ENCODE measurements at places on chromosomes 3 and 15. TPM values are rescaled to one million over a fixed set of nuclear protein-coding genes. Genes with fewer than 3 reads are reported as not detected.
A peak's percentile ranks its signal among the peaks of the same experiment; 100 is the strongest.

GRCh38 chr15:37733628-37734027, 200.8 kb upstream of the TMCO5A start:
- no peak overlapping the region for H3K27ac ChIP-seq
- H3K36me3 ChIP-seq, result no peaks in the 10 kb centered on the region
- H3K4me3 ChIP-seq, result no peak overlapping the region
- H3K4me1 ChIP-seq, result no peaks in the 10 kb centered on the region

DNA sequence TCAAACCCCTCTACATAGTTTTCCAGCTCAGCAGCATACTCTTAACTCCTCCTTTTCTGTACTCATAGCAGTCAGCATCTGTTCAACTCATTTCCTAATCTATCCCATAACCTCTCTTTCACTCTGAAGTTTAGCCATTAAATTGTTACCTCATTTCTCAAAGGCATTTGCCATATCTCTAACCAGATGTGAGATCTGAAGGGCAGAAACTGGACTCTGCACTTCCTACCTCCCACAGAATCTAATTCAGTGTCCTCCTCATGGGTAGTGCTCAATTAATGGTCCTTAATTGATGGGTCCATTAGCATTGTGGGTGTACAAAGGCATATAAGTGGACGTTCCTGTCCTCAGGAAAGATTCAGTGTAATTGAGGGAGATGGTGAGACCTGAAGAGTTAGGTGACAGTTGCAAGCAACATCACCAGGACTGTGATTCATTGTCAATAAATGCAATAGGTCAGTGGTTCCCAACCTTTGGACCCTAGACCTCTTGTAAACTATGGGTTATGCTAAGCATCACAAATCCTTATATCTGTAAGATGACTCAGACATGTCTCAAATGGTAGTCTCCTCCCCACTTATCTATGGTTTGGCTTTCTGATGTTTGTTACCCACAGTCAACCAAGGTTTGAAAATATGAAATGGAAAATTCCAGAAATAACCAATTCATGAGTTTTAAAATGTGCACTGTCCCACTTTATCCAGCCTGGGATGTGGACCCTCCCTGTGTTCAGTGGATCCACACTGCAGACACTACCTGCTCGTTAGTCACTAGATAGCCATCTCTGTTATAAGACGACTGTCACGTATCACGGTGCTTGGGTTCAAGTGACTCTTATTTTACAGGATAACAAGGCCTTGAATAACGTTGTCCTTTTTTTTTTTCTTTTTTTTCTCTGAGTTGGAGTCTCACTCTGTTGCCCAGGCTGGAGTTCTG, 25.0 kb upstream of the UACA start:
- H3K27me3 ChIP-seq, result no peaks in the 10 kb centered on the region
- H3K36me3 ChIP-seq, result no peaks in the 10 kb centered on the region
- no peak overlapping the region for H3K27ac ChIP-seq
- no peak overlapping the region for H3K4me3 ChIP-seq

- DNase-seq, result peak; percentile 67
- no peak overlapping the region for H3K4me3 ChIP-seq
- no peak overlapping the region for H3K27ac ChIP-seq
- no peaks in the 10 kb centered on the region for H3K4me1 ChIP-seq
Measured at GRCh38 chr15:63288778-63289378, 11.5 kb downstream of the APH1B start.

DNA sequence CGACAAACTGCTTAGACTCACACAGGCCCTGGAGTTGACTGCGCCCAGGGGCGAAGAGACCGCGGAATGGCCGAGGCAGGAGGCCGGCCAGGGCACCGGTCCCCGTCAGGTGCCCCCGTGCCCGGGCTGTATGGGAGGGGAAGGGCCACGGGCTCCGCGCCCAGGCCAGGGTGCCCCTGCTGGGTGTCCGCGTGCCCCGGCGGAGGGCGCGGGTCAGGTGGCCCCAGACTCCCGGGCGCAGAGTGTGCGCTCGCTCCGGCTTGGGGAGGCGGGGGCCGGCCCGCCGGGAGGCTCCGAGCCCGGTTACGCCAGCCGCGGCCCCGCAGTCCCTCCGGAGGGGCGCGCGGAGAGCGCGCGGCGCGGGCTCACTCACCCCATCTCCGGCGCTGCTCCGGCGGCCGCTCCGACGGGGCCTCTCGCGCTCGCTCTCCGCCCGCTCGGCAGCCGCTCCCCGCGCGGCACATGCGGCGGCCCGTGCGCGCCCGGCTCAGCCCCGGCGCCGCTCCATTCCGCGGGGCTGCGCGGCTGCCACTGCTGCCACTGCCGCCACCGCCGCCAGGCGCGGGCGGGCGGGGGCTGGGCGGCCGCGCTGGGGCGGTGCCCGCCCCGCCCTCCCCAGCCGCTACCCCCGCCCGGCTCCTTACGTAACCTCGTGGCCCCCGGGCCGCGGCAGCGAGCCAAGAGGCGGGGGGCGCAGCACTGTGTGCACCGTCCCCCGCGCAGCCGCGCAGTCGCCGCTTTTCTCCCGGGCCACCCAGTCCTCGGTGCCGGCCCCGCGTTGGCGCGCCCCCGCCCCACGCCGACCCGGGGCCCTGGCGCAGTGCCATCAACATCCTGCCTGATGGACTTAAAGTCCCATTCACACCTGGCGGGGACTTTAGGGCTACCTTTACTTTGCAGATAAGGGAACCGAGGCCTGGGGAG, at the start of gene HOMER2:
Gene HOMER2 (minus strand): TSS at position 563 of the 924 bp plus-strand sequence. CDS start 185 bp downstream, at position 378.
- no peaks in the 10 kb centered on the region for H3K27me3 ChIP-seq
- no peaks in the 10 kb centered on the region for H3K4me1 ChIP-seq
- H3K36me3 ChIP-seq, result no peaks in the 10 kb centered on the region
- no peak for DNase-seq

DNA sequence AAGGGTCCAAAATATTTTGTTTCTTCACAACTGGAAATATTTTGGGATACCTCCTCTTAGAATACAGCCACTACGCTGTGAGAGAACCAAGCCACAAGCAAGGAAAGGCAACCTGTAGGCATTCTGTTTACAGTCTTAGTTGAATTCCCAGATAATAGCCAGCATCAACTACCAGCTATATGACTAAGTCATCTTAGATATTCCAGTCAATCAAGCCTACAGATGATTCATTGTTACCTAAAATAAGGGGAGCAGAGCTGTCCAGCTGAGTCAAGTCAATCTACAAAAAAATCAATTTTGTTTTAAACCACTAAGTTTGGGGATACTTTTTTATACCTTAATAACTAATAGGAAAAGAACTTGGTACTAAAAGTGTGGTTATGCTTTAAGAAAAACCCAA, 526.4 kb upstream of the DPPA4 start:
- no peak for DNase-seq
- no peaks in the 10 kb centered on the region for H3K27me3 ChIP-seq
- H3K36me3 ChIP-seq, result no peaks in the 10 kb centered on the region
- H3K4me3 ChIP-seq, result no peak overlapping the region
- no peaks in the 10 kb centered on the region for H3K4me1 ChIP-seq

GRCh38 chr3:152319831-152320617, 51.3 kb downstream of the MBNL1 start:
- no peak overlapping the region for H3K4me3 ChIP-seq
- no peak overlapping the region for H3K27ac ChIP-seq
- DNase-seq, result no peak
- peaks cover 20% of the 10 kb centered on the region for H3K36me3 ChIP-seq
- no peaks in the 10 kb centered on the region for H3K27me3 ChIP-seq

DNA sequence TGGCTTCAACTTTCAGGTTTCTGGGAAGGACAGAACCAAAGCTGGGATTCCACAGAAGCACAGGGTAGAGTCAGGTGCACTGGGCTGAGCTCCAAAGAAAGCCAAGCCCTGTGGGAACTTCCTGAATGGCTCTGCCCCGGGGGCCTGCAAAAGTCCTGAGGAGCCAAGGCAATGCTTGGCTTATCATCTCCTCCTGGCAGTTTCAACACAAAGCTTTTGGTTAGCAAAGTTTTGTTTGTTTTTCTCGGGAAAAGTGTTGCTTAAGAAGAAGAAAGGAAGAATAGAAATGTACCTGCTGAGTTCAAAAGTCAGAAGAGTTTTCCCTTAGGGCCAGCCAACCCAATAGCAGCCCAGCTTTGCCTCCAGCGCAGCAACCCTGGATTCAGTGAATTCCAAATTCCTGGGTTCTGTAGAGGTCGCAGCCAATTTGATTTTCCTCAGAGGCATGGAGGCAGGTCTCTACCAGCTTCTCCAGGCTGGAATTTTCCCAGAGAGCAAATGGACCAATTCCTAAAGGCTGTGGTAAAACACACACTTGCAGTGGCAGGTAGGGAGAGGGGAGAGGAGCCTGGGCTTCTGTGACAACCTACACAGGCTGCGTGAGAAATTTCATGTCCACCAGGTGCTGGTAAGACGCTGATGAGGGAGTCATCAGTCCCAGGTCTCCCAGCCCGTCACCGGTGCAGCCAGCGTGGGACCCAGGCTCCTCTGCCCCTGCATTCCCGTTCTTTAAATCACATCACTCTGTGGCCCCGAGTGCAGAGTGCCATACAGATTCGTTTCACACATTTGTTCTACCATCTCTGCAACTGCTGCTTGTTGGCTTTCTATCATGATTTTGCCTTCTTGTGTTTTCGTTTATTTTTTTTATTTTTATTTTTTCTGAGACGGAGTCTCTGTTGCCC, 54.3 kb upstream of the SNRPA1 start:
- H3K27me3 ChIP-seq, result no peaks in the 10 kb centered on the region
- peak overlapping the region; percentile 66 for H3K27ac ChIP-seq
- peaks cover 28% of the 10 kb centered on the region for H3K4me1 ChIP-seq
- H3K4me3 ChIP-seq, result peak overlapping the region; percentile 35
- peaks cover 12% of the 10 kb centered on the region for H3K36me3 ChIP-seq

Gene SLC38A3
- not detected for total RNA-seq

DNA sequence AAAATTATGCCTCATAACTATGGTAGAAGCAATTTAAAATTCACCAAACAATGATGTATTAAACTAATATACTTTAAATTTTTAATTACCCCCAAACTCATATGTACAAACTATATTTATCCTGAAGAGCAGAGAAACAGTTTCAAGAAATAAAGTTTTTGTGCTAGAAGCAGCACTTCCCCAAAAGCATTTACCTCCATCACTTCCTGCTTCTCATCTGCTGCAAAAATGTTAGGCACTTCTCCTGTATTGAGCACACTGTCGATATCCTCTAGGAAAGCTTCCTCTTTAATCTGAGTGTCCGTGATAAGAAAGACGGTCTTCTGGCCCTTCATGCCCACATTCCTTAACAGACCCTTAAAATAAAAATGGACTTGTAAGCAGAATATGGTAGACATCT, 101.5 kb upstream of the ASB14 start:
- no peak overlapping the region for H3K27ac ChIP-seq
- peaks cover 32% of the 10 kb centered on the region for H3K27me3 ChIP-seq
- peaks cover 6% of the 10 kb centered on the region for H3K36me3 ChIP-seq

DNA sequence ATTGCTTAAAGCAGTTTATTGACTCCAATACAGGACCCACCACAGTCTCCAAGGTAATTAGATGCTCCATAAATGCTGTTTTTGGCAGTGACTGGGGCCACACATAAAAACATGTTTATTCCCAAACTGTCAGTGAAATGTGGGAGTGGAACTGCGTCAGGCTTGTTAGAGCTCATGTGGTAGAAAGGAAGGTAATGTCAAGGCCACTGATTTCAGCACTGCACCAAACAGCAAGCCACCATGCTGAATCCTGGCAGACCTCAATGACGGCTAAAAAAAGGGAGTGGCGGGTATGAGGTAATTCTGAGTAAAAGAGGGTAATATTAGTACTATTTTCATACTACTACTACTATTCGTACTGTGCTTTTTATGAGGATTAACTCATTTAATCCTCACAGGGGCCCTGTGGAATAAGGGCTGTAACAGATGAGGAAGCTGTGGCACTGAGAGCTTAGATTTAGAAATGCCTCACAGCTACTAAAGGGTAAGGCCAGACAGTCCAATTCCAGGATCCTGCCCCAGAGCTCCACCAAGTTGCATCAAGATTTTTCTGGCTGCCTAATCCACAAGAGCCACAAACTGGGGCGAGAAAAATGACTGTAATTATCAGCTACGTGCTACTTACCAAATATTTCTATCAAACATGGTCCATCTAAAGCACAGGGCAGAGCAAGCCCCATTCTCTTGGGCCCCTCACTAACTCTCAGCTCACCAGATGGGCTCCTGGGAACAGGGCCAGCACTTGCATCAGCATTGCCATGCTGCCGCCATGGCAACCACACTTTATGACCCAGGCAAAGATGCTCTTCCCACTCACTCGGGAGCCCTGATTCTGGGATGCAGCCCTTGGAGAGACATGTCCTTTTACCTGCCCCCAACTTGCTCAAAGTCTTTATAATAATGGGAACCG, 83.6 kb upstream of the SPATA12 start:
- peak; percentile 23 for DNase-seq
- no peak overlapping the region for H3K4me3 ChIP-seq
- H3K27ac ChIP-seq, result no peak overlapping the region

DNA sequence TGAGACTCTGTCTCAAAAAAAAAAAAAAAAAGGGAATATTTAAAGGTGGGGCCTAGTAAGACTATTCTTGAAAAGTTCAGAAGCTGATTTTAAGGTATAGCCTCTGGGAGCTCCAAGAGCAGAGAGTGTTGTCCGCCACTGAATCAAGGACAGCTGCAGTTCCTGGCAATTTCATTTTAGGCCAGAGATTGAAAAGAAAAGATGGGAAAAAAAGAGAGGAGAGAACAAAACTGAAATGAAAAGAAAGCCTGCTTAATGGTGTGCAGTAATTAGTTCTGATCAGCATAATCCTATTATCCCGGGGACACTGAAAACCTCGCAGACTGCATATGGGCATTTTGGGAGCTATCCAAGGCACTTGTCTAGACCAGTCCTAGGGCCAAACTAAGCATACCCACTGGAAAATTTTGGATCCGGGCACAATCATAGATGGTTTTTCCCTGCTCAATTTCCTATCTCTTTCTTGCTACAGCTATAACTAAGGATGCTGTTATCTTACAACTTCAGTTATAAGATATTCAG, 43.2 kb downstream of the EHHADH start:
- no peak overlapping the region for H3K4me3 ChIP-seq
- H3K27me3 ChIP-seq, result no peaks in the 10 kb centered on the region
- H3K4me1 ChIP-seq, result peaks cover 6% of the 10 kb centered on the region
- H3K27ac ChIP-seq, result no peak overlapping the region
- DNase-seq, result no peak

Gene ARHGEF26
- 0.63 TPM for total RNA-seq

DNA sequence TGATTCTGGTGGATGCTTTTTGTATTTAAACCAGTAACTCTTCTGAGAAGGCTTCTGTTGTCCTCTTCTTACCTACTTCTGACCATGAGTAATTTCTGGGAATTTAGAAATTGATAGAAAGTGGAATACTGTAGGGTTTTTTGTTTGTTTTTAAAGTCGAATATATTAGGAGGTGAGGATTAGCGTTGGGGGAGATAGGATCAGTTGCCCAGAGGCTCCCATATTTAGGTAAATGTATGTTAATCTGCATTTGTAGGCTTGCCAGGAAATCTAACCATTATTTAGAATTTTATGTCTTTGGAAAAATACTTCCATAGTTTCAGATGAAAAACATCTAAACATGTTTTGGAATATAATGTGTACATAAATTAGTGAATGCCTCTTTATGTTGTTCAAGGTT, 6.1 kb downstream of the STT3B start:
- no peak overlapping the region for H3K27ac ChIP-seq
- DNase-seq, result no peak
- H3K36me3 ChIP-seq, result peaks cover 2% of the 10 kb centered on the region

Gene TRH
- not detected for total RNA-seq

Gene LRRC15
- total RNA-seq, result not detected

GRCh38 chr3:127365163-127365798, 77.4 kb upstream of the PRR20G start:
- H3K36me3 ChIP-seq, result no peaks in the 10 kb centered on the region
- no peak for DNase-seq
- H3K27me3 ChIP-seq, result no peaks in the 10 kb centered on the region

GRCh38 chr15:61889706-61890105, 170.5 kb downstream of the VPS13C start:
- H3K36me3 ChIP-seq, result peaks cover 20% of the 10 kb centered on the region
- H3K4me3 ChIP-seq, result no peak overlapping the region
- H3K27me3 ChIP-seq, result no peaks in the 10 kb centered on the region
- H3K27ac ChIP-seq, result no peak overlapping the region
